Esophagus squamous epithelium (tissue), 5 donors: ENCODE measurements at places on chromosomes 3 and 15.

DNA sequence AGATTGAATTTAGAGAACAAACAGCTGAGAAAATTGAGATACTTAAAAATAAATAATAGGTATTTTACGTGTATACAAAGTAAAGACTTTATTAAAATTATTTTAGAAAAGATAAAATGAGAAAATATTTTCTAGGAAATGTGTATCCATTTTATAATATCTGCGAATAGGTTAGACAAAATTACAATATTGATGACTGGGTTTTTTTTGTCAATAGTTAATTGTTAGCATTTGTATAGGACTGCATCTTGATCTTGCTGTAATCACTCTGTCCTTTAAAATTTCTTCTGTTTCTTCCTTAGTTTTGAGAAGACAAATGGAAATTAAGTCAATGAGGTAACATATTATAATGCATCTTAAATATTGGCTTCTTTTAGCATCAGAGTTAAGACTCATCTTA is 50.3 kb downstream of the MEF2A start:
- no peak for DNase-seq

DNA sequence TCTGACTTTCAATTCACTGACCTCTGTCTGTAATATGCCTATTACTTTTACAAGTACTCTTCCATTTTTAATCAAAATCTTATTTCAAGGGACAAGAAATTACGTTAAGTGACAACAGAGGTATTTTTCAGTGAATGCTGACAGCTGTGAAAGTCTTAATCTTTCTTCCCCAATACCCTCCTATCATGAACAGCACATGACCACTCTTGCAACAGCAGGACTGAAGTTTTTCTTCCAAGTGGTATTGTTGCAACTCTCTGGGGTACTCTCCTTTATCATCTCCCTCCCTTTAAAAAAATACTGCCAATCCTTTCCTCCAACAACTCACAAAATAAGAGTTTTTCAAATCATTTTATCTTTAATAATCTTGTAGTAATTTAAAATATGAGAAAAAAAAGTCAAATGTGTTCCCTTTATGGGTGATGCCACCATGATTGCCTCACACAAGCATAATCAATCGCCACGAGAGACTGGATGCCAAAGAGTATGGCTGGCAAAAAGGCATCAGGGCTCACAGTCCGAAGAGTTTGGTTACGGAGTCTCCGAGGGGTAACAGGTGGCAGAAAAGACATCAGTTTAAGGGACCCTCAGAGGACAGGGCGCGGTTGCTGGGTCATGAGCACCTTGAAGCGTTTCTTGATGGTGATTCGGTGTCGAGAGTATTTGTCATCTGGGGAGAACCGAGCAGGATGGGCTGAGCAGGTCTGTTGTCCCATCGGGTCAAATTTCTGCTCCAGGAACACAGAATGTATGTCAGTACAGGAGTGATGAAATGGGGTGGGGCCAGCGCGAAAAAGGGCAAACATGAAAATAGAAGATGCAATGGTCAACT is 1.3 kb downstream of the NOP10 start:
- no peak for DNase-seq

DNA sequence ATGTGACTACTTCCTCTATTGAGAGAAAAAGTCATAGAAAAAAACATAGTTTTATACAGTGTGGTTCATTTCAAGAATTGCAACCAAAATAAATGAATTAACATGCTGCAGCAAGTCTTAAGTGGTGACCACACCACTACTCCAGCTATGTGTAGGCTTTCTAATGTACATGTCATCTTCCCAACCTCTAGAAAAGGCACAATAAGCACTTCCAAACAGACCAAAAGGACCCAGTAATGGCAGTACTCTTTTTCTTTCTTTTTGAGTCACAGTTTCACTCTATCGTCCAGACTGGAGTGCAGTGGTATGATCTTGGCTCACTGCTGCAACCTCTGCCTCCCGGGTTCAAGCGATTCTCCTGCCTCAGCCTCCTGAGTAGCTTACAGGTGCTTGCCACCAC is 219.3 kb upstream of the KBTBD8 start:
- DNase-seq: no peak

DNA sequence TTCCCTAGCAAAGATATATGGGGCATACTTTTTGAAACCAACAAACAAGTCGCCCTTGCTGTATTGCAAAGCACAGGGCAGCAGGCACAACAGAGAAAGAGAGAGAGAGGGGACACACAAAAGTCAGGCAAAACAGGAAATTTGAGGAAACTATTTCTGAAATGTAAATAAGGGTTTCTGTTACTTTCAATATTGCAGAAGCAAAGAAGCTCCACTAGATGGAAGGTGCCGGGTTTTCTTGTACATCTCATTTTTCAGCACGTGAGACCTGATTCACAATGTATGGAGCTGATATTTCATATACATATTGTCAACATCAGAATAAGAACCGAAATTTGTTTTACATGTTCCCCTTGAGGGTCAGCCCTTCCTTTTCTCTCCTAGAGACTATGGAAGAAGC is 127.4 kb downstream of the FOXP1 start:
- no peak for DNase-seq

DNA sequence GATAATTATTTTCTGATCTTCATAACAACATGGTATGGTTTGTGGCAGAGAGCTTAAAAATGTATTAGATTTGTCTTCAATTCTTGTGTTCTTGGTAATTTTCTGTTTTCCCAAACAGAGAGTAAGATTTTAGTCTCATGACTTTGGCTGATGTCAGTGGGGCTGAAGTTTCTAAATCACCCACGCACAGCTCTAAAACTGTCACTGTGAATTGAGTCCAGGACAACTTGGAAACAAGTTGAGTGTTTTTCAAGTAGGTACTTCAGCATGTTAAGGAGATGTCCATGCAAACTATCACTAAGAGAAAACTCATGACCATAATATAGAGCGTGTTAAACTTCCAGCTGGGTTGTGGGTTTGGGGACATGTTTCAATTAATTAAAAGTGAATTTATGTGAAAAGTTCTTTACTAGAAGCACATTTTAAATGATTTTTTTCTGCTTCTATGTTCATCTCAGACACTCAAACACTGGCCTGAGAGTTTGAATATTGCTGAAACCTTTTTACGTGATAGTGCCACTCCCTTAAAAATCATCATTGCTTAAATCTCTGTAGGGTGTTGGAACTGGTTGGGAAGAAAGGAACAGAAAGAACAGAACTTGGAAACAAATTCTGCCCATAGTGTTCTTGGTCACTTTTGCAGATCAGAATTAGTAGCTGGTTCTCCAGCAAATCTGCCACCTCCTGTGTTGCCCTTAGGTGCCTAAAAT is 89.8 kb downstream of the KLHL25 start:
- DNase-seq: no peak

GRCh38 chr3:119880966-119881365 is 99.1 kb downstream of the NR1I2 start:
- no peak for DNase-seq

DNA sequence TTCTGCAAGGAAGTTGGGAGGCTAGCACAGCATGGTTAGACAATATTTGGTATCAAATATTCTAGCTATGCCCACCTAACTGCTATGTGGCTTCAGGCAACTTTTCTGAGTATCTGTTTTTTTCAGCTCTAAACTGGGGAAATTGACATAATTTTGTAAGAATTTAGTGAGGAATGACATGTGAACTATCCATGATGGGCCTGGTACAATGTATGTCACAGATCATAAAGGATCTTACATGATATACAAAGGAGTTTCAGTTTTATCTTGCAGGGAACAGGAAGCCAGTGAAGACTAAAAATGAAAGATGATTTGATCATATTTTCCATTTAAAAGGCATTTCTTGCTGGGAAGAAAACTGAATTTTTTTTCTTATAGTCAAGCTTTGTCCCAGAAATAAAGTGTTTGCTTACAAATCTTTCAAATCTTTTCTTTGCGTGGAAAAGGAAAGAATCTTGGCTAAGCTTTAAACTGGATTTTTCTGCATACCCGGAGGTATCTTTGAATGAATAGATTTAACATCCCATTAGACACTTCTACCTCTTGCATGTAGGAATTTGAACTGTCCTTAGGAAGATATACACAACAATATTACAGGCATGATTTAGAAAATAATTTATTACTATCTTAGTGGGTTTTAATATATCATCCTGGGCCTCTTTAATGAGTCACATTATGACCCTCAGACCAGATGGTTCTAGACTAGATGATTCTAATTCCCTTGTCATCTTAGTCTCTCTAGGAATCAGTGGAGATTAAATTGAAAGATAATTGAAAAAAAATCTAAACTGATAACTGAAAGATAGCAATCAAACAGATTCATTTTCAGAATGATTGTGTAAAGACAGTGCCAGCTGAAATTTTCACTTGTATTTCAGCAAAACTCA is 436.0 kb upstream of the THBS1 start:
- no peak for DNase-seq

- no peak for DNase-seq
Observed at GRCh38 chr3:27486336-27486735, 2.2 kb upstream of the SLC4A7 start.

GRCh38 chr15:41730543-41730942 is 43.7 kb upstream of the MAPKBP1 start:
- DNase-seq: no peak

DNA sequence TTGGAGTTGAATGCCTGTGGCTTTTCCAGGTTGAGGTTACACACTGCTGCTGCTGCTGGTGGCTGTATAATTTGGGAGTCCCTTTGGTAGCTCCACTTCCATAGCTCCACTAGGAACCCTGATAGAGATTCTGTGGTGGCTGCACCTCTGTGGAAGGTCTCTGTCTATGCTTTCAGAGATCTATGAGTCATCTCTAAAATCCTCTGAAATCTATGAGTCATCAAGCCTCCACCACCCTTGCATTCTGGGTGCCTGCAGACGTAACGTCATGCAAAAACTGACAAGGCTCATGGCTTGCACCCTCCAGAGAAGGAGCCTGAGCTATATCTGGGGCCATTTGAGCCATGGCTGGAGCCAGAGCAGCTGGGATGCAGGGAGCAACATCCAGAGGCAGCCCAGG is 1037.0 kb upstream of the CFAP20DC start:
- DNase-seq: no peak

DNA sequence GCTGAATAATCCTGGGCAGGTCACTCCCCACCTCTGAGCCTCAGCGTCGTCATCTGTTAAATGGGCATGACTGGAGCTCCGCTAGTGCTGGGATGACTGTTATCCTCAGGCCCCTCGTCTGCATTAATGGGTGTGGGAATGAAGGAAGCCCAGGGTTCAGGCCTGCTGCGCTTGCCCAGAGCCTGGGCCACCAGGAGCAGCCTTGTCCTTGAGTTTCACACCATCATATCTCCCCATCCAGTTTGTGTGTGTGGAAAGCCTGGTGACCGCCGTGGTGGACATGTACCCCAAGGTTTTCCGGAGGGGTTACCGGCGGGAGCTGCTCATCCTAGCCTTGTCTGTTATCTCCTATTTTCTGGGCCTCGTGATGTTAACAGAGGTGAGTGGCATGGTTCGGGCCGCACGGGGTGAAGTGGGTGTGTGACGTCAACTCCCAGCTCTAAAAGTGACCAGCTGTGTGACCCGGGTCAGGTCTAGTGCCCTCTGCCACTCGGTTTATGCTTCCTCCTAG is 63.5 kb upstream of the SLC6A1 start:
- no peak for DNase-seq

DNA sequence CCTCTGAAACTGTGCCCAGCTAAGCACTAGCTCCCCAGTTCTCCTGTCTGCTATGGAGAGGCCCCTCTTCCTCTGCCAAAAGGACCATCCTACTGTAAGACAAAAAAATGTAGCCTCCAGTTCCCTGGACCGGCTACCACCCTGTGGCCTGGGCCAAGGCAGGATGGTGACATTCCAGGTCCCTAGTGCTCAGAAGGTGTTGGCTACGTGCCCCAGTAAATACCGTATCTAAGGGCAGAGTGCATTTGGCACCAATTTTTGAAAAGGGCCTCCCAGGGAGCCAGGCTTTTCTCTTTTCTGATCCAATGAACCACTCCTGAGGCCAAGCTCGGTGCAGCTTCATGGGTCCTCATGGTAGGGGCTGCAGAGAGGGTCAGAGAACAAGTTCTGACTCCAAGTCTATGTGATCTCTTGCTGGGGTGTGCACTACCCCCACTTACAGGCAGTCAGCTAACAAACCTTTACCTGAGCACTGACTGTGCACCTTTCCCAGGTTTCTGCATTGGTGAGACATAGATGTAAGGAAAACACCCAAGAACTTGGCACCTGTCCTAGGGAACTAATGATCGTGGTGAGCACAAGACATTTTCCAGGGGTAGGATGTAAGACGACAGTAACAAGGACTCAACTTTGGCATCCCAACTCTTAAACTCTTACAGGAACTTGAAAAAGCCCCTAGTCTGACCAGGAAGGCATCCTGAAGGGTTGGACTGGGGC is 32.6 kb downstream of the TLE3 start:
- DNase-seq: no peak

GRCh38 chr3:145798007-145798406 is 363.0 kb downstream of the PLOD2 start:
- DNase-seq: no peak

GRCh38 chr15:71052356-71052755 is 62.9 kb upstream of the THSD4 start:
- no peak for DNase-seq

- no peak for DNase-seq
Observed at GRCh38 chr3:178778589-178778988, 242.4 kb downstream of the KCNMB2 start.
